Jurkat, Clone E6-1 (cell line): ENCODE measurements at places on chromosomes 3 and 15.

DNA sequence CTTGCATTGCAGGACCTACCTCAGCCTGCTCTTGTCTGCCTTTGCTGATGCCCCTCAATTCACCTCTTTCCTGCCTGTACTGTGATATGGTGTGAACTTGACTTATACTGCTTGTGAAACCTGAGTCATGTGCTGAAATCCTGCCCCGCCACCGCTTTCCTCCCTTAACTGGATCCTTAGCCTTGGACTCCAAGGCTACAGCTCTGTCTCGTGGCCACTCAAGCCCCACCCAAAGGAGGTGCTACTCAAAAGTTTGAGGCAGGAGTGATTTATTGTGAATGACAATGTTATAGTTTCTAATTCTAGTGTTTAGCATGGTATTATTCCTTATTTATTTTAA, 56.1 kb downstream of the MYZAP start:
- no peak for DNase-seq

GRCh38 chr15:29589975-29590374, 232.3 kb downstream of the TJP1 start:
- no peak for DNase-seq

DNA sequence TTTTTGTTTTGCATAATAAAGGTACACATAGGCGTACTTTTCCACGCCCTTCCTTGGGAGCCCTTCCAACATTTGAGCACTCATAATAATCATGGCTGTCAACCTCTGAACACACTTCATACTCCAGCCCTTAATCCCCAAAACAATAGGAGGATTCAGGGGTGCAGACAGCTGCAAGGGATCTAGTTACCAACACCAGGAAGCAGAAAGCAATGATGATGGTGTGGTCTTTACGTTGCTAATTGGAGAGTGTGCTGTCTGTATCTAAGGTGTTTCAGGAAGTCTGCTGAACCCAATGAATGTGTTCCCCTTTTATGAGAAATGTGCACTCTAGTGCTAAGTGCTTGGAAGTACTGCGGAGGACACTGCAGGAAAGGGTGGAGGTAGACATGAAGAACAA, 60.3 kb upstream of the PDZRN3 start:
- no peak for DNase-seq

GRCh38 chr3:72033666-72034428, 248.9 kb upstream of the PROK2 start:
- no peak for DNase-seq

GRCh38 chr15:65641768-65642475, 20.2 kb downstream of the SLC24A1 start:
- no peak for DNase-seq

- no peak for DNase-seq
Observed at GRCh38 chr3:47347217-47347801, 33.5 kb upstream of the PTPN23 start.

GRCh38 chr3:37702478-37703154, 159.1 kb upstream of the CTDSPL start:
- no peak for DNase-seq

- no peak for DNase-seq
Observed at GRCh38 chr3:108907194-108907593, 46.5 kb downstream of the GUCA1C start.

GRCh38 chr3:154122552-154122911, 1.3 kb downstream of the ARHGEF26 start:
- no peak for DNase-seq

DNA sequence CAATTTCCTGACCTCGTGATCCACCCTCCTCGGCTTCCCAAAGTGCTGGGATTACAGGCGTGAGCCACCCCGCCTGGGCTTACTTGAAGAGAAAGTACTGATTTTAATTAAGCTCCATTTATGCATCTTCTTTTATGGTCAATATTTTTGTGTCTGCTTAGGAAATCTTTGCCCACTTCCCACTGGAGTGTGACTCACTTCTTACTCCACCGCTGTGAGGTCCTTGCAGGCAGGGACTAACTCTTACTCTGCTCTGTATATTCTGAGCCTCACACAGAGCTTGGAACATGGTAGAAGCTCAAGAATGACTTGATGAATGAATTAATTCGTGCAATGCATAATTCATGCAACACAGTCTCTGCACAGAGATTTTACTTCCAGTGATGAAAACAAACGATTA, 2.9 kb upstream of the TM4SF19 start:
- no peak for DNase-seq

DNA sequence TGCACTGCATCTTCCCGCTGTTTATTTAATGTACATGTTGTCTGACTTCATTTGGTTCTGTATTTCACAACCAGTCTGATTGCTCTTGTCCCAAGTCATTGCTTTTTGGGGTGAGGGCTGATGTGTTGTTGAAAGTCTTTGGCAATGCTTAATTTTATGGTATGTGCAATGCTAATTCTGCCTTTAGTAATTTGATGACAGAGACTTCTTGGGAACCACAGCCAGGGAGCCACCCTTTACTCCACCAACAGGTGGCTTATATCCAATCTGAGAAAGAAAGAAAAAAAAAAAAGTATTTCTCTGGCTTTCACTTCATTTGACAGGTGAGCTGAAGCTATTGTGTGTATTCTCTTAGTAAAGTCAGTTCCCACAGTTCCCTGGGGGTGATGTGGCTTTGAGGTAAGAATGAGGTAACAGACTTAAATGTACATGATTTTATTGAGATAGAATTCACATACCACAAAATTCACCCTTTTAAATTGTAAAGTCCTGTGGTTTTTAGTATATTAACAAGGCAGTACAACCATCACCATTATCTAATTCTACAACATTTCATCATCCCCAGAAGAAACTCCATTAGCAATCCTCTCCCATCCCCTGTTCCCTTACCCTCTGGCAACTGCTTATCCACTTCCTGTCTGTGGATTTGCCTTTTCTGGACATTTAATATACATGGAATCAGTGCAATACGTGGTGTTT, 97.3 kb downstream of the SLCO3A1 start:
- peak; percentile 57 for DNase-seq

DNA sequence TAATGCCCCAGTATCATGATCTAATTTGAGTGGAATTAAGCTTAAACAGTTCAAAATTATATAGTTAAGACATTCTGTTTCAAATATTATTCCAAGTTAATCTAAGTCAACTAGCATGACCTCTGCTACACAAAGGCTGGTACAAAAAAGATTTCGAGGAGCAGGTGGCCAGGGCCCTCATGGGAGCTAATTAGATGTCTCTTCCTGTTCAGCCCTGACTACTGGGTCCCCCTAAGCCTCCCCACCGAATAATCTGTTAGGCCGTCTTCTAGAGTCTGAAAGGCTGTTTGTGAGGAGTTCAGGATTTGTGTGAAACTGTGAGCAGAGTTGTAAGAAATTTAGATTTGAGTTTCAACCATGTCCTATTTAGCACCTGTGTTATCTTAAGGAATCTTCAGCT, 75.4 kb downstream of the PPM1L start:
- DNase-seq, result no peak

- DNase-seq, result no peak
Observed at GRCh38 chr15:73944161-73945129, 18.2 kb downstream of the LOXL1 start.

DNA sequence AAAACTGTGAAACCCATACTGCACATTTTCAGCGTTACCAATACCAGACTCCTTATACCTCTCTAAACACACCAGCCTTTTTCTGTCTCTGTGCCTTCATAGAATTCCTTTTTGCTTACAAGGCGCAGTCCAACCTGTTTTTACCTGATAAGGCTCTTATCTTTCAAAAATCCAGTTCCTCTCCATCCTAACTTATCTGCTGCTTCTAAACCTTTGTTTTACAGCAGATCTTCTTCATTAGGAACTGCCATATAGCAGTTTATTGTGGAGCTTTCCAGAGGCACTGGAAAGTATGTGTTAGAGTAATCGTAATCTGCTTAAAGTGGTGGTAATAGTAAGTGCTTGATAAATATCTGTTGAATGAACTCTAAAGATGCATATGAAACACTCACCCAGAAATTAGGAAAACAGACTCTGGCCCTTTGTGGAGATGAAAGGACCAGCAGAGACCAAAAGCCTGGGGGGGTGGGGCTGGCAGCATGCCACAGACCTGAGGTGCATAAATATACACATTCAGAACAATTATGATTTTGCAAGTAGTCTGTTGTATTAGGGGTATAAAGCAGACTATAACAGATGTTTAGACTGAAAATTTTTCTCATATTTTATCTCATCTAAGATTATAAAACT, 29.3 kb downstream of the PPP2R3A start:
- no peak for DNase-seq

DNA sequence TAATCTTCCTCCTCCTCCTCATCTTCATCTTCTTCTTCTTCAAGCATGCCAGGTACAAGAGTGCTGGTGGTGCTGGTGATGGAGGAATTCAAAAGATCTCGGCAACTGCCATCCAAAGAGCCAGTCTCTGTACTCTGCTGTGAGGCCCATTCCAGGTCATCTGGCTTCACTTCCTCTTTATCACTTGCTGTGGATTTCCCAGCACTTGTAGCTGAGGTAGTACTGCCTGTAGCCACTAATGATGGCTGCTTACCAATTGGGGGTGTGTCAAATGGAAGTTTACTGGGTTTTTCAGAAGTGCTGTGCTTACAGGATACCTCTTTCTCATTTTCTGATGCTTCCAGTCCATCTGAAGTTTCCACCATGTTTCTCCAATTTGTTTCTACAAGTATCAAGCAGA, 28.8 kb upstream of the SHC4 start:
- DNase-seq, result no peak

- DNase-seq, result peak; percentile 36
Observed at GRCh38 chr15:57559875-57560274, 31.8 kb upstream of the MYZAP start.

DNA sequence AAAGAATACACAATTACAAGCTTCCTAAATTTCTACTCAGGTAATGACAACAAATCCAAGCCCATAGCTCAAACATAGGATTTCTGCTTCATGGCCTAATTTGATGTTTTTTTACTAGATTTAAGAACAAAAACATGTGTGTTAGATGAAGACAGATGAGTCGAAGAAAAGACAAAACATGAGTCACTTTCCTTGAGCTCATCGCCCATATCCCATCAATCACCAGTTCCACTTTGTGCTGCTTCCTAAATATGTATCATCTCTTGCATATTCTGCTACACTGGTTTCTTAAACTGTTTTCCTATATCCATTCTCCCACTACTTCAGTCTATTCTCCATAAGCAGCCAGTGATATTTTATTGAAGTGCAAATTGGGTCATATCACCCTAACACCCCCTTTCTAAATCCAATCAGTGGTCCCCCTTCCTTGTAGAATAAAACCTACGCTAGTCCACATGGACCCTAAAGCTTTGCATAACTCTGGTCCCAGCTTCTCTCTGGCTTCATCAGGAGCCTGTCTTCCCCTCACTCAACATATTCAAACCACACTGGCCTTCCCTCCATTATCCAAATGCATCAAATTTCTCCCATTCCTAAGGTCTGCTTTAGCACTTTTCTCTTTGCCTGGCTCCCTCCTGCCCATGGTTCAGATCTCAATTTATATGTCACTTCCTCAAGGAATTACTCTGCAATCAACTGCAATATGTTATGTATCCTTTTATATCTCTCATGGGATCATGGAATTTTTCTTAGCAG, 1033.9 kb downstream of the FHIT start:
- DNase-seq, result no peak

GRCh38 chr3:182914341-182914740, 66.0 kb downstream of the DCUN1D1 start:
- DNase-seq, result no peak

GRCh38 chr3:196111939-196112386, 30.1 kb upstream of the TFRC start:
- DNase-seq, result no peak

- DNase-seq, result no peak
Observed at GRCh38 chr3:113499081-113499480, 15.9 kb downstream of the SPICE1 start.

- no peak for DNase-seq
Observed at GRCh38 chr3:161957467-161957866, 460.9 kb downstream of the OTOL1 start.
